Brain pericyte (primary cell): ENCODE measurements at places on chromosomes 2 and 18.
A peak's percentile ranks its signal among the peaks of the same experiment; 100 is the strongest.

DNA sequence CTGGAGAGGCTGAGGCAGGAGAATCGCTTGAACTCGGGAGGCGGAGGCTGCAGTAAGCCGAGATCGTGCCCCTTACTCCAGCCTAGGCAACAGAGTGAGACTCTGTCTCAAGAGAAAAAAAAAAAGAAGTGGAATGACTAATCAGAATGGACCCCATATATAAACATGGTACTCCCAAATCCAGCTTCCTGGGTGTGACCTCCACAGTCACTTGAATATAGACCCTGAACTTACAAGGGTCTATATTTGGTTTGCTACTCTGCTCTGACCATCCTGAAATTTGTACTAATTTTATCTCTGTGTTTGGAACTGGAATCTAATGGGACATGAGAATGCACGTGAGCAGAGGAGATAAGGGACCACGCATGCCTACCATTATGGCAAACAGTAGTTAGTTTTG is 275.0 kb downstream of the TNS1 start:
- DNase-seq: no peak

GRCh38 chr2:24076849-24077534 is 866 bp upstream of the SF3B6 start:
- no peak for DNase-seq

DNA sequence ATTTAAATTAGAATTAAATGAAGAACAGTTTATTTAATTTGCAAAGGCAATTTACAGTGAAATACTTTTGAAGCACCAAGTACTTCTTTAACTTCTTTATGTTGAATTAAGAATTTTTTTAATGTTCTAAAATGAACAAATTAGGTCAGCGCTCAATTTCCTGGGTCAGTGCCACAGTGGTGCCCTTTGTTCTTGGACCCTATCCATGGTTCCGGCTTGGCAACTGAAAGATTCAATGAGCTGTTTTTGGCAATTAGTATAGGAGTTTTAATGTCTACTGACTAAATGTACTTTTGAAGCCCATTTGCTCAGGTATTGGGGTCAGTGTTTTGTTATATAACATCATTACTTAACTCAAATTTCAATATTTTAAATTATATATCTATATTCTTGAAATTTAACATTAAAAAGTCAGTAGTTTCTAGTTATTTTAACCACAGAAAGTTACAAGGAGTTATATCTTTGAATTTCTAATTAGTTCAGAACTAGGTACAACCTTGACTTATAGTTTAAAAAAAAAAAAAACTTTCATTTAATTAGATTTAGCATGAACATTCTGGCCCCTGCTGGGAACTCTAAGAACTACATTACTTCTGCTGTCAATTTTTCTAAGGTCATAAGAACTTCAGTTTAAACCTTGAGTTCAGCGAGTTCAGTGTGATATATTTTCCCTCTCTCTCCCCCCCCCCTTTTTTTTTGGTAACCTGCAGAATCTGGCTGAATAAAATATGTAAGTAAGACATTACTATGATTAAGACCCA is 7.6 kb upstream of the MSTN start:
- DNase-seq: no peak

GRCh38 chr2:225464346-225465025 is 65.0 kb downstream of the NYAP2 start:
- DNase-seq: no peak

GRCh38 chr2:1459727-1460126 is 46.5 kb downstream of the TPO start:
- no peak for DNase-seq

- no peak for DNase-seq
Measured at GRCh38 chr2:96788442-96789244, 27.4 kb upstream of the CNNM3 start.

DNA sequence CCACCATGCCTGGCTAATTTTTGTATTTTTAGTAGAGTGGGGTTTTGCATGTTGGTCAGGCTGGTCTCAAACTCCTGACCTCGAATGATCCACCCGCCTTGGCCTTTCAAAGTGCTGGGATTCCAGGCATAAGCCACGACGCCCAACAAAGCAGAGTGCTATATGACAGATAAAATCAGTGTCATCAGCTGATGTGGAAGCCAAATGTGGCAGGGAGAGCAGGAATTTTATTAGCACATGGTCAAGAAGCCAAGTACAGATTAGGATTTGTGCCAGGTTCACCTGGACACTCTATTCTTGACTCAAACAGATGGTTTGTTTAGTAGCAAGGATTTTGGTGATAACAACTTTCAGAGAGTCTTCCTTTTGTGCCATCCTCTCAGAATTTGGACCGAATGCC is 62.7 kb downstream of the LCLAT1 start:
- no peak for DNase-seq

GRCh38 chr2:236045251-236046235 is 122.6 kb downstream of the GBX2 start:
- DNase-seq: no peak

- no peak for DNase-seq
Measured at GRCh38 chr2:121501031-121501430, 29.6 kb upstream of the RNU4ATAC start.

GRCh38 chr18:39604836-39605235 is 2039.2 kb upstream of the CELF4 start:
- DNase-seq: peak; percentile 26

DNA sequence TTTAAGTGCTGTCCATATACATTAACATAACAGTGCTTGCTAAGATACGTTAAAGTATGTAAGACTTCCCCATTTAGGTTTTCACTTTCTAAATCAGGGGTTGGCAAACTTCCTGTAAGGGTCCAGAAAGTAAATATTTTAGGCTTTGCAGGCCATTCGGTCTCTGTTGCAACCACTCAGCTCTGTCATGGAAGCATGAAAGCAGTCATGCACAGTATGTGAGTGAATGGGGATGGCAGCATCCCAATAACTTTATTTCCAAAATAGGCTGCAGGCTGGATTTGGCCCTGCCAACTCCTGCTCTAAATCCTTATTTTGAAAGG is 128.7 kb downstream of the PLA2R1 start:
- DNase-seq: no peak

- DNase-seq: no peak
Measured at GRCh38 chr18:46060359-46060841, 11.7 kb downstream of the PSTPIP2 start.

GRCh38 chr2:107414376-107414775 is 412.3 kb upstream of the RGPD4 start:
- DNase-seq: no peak

DNA sequence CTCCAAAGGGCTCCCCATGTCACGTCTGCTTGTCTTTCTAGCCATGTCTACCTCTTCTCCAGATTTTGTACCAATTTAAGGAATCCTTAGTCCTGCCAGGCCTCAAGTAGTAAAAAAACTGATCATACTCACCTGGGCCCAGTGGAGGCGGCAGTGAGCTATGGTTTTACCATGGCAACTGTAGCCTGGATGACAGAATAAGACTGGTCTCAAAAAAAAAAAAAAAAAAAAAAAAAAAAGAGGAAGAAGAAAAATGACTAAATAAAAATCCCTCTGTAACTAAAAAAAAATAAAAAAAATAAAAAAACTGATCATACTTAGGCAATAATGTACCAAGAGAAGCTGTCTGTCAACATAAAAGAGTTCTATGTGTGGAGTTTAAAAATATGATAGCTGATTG is 221.6 kb downstream of the NR4A2 start:
- no peak for DNase-seq

DNA sequence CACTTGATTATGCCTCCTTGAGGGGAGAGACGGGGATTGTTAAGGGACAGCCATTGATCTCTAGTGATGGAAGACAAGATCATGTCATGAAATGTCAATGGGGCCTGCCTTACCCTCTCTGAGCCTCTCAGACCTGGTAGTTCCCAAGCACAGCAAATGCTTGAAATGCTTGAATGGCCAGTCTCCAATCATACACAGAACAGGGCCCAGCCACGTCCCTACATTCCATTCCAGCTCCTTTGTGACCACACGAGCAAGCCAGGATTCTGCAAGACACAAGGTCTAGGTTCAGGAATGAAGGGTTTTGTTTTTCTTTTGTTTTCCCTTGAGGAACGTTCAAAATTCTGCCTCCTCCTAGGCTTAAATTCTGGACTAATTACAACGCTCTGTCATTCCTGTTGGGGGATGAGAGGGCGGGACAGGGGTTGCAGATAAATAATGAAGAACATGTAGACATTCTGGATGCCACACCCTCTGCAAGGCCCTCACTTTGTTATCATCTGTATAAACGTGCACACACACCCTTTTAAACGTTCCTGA is 98.1 kb upstream of the YPEL5 start:
- DNase-seq: no peak

- no peak for DNase-seq
Measured at GRCh38 chr2:38394903-38395341, 17.8 kb upstream of the ATL2 start.

- no peak for DNase-seq
Measured at GRCh38 chr2:45895241-45895861, 243.9 kb downstream of the PRKCE start.

DNA sequence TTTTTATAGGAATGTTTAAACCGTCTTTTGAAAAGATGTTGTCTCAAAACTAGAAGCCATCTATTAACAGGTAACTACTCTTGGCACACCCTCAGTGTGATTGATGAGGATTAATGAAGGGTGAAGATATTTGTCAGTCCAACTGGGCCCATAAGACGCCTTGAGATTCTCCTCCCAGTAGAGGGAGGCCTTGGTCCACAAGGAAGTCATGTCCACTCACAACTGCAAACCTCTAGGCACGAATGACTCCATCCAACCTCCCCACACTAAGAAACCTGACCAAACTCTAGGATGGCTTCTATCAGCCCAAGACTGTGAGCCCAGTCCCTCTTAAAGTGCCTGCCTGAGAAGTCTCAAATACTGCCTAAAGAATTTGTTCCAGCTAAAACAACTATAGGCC is 19.2 kb upstream of the GRP start:
- DNase-seq: no peak
